ENCODE measurements at places on chromosomes 2 and 18.

DNA sequence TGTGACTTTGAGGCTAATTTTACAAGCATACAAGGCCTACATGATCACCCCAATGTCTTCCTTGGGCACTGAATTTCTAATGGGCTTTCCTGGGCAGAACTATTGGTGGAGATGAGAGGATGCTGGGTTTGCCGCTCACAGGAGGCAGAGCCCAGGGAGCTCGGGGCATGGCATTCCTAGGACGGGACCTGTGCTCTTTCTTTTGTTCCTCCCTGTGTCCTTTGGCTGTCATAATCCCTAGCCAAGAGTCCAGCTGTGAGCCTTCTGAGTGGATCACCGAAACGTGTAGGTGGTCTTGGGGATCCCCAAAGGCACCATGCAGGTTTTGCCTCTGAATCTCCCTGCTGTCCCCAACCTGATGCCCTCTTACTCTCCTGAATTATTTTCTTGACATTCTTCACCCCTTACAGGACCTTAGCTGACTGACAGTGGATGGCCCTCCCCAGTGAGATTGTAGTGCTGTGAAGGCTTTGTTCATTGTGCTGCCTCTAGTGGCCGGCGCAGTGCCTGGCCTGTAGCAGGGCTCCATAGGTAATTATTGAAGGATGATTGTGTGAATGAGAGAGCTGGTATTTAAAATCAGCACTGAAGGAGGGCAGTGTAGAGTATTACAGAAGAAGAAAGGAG is 221.9 kb downstream of the ZNF407 start:
- DNase-seq, result peak; percentile 28

- no peak for DNase-seq
Measured at GRCh38 chr18:21359746-21360145, 117.7 kb downstream of the GREB1L start.

- DNase-seq, result peak; percentile 81
Measured at GRCh38 chr18:48781163-48781987, 169.4 kb downstream of the SMAD7 start.

DNA sequence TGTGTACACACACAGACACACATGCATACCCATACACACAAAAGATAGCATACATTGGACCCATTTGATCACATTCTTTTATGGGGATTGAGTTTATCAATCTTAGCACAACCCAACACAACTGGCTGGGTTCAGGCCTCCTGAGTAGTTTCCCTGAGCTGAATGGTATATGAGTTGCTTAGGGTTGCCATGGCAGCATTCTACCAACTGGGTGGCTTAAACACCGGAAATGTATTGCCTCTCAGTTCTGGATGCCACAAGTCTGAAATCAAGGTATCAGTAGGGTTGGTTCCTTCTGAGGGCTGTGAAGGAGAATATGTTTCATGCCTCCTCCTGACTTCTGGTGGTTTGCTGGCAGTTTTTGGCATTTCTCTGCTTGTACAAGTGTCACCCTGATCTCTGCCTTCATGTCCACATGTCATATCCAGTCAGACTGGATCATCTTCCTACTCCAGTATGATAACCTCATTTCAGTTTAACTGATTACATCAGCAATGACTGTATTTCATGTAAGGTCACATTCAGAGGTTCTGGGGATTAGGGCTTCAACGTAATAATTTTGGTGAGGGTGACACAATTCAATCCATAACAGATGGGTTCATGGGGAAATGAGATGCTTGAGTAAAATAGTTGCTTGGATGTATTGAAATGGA is 212.7 kb downstream of the KCNE4 start:
- no peak for DNase-seq

- no peak for DNase-seq
Measured at GRCh38 chr2:179927041-179927440, 65.6 kb upstream of the ZNF385B start.

DNA sequence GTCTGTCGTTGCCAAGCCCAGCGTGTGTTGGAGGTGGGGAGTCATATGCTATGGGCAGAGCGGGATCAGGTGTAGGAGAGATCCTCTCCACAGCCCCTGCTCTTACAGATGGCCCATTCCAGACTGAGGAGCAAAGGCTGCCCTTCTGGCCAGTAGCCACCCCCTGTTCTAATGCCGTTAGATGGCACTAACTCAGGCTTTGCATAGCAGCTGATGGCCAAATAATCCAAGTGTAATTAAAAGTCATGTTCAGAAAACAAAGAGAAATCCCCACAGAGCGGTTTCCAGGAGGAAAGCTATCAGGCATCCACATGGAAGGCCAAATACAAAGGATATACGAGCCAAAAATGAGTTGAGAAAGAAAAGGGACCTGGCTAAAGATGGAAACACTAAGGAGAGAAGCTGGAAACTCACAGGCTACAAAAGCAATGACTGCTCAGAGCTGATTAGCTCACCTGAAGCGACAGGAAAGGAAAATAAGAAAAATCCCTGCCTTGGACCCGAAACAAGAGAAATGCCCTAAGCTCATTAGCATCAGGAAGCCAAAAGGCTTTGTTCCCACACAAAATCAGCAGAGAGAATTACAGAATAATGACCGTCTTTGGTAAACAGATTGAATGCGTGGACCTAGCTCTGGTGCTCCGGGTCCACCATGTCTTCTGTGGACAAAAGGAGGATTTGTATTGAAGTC is 1002.4 kb upstream of the KLHL29 start:
- no peak for DNase-seq

Measured in pons (tissue), 1 donor.